H4 (cell line): ENCODE measurements at places on chromosomes 7 and 10.
A peak's percentile ranks its signal among the peaks of the same experiment; 100 is the strongest.

DNA sequence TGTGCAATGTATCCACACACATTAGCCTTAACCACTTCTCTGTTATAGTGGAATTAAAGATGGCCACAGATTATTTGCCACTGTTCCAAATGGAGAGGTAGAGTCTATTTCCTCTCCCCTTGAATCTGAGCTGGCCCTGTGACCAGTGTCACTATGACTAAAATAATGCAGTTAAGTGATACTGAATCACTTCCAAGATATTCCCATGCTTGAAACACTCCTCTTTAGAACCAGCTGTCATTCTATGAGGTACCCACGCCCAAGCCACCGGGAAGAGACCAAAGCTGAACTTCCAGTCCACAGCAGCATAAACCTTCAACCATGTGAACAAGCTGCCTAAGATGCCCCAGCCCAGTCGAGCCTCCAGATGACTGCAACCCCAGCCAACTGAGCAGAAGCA lies 2.1 kb upstream of the DHX32 start:
- DNase-seq, result no peak

GRCh38 chr7:69245646-69246045 lies 352.6 kb upstream of the AUTS2 start:
- DNase-seq, result peak; percentile 65

GRCh38 chr7:150979713-150980390 lies 1.7 kb upstream of the KCNH2 start:
- no peak for DNase-seq

- DNase-seq, result no peak
Observed at GRCh38 chr10:84837041-84837812, 508.8 kb downstream of the CCSER2 start.

- DNase-seq, result no peak
Observed at GRCh38 chr10:75899816-75900390, 468.5 kb downstream of the LRMDA start.

- DNase-seq, result peak; percentile 93
Observed at GRCh38 chr10:6239213-6239991, 36.7 kb downstream of the PFKFB3 start.

GRCh38 chr10:26554246-26554645 lies 116.1 kb downstream of the APBB1IP start:
- DNase-seq, result no peak

DNA sequence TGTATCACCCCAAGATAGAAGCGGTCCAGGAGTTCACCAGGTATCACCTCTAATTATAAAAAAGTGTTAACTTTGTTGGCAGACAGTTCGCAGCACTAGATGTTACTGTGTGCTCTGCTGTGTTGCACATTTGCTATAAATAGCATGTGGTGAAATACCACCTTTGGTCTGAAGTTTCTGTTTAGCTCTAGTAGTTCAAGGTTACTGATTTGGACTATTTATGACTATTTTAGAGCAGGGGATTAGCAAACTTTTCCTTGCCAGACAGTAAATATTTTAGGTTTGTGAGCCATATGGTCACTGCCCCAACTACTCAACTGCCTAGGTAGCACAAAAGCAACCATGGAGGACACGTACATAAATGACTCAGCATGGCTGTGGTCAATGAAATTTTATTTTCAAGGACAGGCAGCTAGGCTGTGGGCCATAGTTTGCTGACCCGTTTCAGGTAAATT lies 16.5 kb downstream of the DENND10 start:
- peak; percentile 67 for DNase-seq

DNA sequence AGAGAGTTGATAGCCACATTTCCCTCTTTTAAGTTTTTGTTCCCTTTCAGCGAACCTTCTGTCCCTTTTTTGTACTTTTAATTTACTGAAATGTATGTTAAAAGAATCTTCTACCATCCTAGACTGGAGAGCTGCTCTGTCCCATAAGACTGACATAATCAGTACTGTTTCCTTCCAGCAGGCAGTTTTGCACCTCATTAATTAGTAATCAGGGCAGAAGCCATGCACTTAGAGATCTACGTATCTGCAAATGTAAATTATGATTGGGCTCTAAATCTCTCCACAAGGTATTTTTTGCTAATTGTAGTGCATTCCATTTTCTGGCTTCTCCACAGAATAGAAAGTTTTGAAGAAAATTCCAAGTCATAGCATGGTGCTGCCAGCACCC lies 232.1 kb downstream of the CELF2 start:
- no peak for DNase-seq

DNA sequence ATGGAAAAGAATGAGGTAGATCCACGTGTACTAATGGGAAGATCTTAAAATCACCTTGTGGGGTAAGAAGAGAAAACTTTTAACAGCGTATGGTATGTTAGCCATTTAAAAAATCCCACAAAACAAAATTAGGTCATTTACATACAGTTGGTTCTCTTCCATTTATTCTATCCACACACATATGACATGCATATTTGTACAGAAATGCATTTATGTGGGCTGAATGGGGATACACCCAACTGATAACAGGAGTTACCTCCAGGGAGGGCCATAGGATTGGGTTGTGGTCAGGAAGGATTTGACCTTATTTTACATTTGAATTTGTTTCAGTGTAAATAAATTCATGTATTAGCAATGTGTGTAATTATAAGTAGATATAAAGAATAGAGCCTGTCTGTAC lies 71.5 kb downstream of the MCMBP start:
- no peak for DNase-seq

- no peak for DNase-seq
Observed at GRCh38 chr10:66869635-66870034, 56.2 kb upstream of the LRRTM3 start.

GRCh38 chr7:112070674-112071256 lies 135.4 kb downstream of the DOCK4 start:
- DNase-seq, result no peak

GRCh38 chr10:83862723-83863122 lies 276.6 kb upstream of the GHITM start:
- no peak for DNase-seq

- peak; percentile 70 for DNase-seq
Observed at GRCh38 chr10:22911889-22912762, 15.7 kb upstream of the ARMC3 start.

GRCh38 chr7:135349746-135350145 lies 116.1 kb downstream of the STRA8 start:
- no peak for DNase-seq

DNA sequence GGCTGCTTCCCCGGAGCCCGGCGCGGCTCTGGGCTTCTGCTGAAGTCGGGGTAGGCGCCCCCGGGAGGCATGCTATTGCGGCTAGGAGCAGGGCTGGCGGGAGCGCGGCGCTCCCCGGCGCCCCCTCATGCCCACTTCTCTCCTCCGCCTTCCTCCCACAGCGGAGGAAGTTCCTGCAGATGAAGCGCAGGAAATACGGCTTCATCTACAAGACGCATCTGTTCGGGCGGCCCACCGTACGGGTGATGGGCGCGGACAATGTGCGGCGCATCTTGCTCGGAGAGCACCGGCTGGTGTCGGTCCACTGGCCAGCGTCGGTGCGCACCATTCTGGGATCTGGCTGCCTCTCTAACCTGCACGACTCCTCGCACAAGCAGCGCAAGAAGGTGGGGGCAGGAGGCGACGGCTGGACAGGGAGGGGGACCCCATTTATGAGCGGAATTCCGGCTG lies 479 bp downstream of the CYP26A1 start:
- no peak for DNase-seq

DNA sequence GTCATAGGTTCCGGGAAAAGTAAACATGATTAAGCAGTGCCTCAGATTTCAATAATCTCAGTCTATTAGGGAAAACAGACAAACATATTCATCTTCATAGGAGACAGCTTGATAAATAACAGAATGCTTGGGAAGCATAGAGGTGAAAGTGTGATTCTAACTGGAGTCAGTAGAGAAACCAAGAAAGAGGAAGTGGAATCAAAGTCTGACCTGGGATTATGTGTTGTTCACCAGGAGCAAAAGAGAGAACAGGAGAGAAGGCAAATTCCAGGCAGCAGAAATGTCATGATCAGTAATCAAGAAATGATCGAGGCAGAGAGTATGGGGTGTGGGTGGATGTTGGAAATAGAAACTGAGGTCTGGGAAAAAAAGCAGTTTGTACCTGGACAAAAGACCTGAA lies 43.7 kb downstream of the DGKB start:
- DNase-seq, result no peak

DNA sequence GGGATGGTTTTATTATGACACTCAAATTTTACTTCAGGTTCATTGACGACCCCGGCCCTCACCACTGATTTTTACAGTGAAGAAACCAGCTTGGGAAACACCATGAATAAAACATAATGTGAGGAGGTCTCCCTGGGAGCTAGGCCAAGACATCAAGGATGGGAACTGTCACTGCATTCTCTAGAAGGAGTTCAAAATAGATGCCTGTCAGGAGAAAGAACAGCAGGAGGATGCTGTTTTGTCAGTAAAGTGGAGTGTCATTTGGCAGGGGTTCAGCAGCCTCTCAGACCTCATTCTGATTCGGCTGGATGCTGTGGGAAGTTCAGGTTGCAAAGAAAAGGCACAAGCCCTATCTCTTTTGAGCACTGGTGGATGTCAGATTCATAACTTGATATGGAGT lies 360.3 kb upstream of the C7orf33 start:
- no peak for DNase-seq

- DNase-seq, result no peak
Observed at GRCh38 chr7:138932427-138932826, 48.8 kb downstream of the KIAA1549 start.

DNA sequence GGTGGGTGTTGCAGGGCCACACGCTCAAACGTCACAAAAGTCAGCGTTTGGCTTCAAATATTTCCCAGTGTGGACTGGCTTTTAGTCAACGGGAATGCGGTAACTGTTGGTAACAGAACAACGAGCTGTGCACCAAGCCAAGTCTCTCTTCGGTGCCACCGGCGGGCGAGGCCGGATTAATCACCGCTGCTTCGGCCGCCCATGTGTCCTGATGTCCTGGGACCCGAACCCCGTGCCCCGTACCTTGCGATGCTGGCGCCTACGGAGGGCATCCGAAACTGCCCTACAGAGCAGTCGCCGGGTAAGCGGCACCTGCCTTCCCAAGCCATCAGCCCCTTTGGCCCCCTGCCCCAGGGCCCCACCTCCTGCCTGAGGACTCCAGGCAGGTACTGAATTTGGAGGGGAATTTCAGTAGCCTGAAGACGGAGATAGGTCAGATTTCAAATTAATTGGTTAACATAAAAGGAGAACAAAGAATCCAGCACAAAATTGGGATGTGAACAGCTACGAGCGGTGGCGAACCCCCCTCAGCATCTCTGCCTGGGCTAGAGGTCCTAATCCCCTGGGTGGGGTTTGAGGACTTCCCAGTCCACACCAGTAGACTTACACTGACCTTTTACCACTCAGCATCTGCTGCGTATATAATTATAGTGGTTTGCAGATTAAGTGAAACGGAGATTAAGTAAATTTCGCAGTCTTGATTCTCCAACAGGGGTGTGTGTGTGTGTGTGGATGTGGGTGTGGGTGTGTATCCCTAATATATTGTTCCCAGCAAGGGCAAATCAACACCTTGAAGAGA lies at the start of gene LRRC72:
Gene LRRC72 (plus strand): TSS at position 84 of the 799 bp plus-strand sequence. CDS start 128 bp downstream, at position 212.
- DNase-seq, result no peak

GRCh38 chr7:11473220-11473619 lies 358.8 kb downstream of the THSD7A start:
- DNase-seq, result no peak

DNA sequence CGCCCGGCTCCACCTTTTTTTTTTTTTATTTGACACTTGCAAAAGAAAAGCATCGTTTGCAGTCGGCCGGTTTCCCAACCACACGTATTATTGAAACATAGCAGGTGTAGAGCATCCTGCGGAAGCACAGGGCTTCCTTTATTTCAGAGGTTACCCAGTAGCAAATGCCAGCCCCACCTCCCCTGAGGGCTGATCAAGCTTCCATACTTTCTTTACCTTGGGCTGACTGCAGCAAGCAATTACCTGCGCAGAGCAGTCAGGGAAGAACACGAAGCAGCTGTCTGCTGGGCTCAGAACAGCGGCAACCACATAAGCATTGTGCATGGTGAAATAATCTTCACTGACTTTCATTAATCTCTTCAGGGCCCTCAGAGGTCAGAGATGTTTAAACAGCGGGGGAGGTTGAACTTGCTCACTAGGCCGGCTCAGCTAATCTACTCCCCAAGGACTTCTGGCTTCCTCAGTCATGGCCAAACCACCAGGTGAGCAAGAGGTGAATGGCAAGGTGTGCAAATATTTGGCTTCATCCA lies 784.7 kb upstream of the AUTS2 start:
- no peak for DNase-seq

- no peak for DNase-seq
Observed at GRCh38 chr7:121337398-121337797, 8.6 kb downstream of the WNT16 start.

DNA sequence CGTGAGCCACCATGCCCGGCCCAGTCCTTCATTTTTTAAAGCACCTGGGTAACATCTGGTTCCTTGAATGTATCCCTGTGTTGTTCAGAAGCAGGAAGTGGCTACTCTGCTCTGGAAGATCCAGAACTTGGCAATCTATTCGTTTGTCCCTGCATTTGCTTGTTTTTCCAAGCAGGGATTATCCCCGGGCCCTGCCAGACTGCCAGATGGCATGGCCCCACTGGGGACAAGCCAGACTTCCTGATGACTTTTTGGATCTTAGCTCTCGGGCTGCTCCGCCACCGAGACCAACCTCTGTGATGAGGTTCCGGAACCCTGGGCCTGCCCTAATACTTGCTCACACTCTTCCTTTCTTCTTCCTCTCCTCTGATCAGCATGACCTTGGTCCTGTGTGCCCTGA lies 496.7 kb downstream of the TYW1 start:
- DNase-seq, result no peak

GRCh38 chr10:73908853-73909539 lies 1.9 kb upstream of the PLAU start:
- peak; percentile 99 for DNase-seq

DNA sequence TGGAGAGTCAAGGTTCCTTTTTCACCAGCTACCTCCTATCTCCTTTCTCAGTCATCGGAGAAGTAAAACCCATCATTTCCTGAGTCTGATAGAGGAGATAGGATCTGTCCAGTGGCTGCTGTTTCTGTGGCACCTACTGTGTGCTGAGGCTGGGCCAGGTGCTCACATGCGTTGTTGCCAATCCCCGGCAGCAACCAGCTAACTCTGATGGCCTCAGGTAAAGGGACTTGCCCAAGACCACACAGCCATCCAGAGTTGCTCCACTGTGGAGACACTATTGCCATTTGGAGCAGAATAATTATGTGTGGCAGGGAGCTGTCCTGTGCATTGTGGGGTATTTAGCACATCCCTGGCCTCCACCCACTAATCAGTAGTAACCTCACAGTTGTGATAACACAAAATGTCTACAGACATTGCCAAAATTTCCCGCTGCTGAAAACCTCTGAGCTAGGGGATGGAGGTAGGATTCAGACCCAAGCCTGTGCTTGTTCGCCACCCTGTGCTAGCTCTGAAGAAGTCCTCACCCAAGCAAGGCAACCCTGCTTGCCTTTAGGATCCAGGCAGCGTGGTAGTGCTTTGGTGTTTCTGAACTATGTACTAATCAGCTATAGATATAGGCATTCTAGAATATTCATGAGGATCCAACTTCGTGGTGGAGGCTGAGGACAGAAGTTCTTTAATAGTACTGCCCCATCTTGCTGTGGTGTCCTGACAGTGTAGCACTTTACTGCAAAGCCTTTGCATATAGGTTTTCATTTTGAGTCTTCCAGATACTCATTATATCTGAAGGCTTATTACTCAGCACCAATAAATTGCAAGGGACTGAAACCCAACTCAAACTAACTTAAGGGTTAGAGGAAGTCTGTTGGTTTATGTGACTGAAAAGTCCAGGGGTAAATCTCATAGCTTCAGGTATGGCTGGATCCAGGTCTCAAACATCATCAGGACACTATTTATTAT lies 164.6 kb downstream of the GRK5 start:
- DNase-seq, result no peak

GRCh38 chr10:98041352-98042043 lies 11.1 kb upstream of the CRTAC1 start:
- peak; percentile 53 for DNase-seq

- DNase-seq, result no peak
Observed at GRCh38 chr10:131882590-131883451, 18.0 kb upstream of the PPP2R2D start.
